ENCODE measurements at places on chromosomes 3 and 15.

- DNase-seq = no peak
Observed at GRCh38 chr15:73028031-73028430, 24.2 kb upstream of the NEO1 start.

GRCh38 chr3:189393598-189393997 is 221.8 kb downstream of the TPRG1 start:
- no peak for DNase-seq

- DNase-seq = no peak
Observed at GRCh38 chr15:81346611-81347010, 22.7 kb upstream of the STARD5 start.

- DNase-seq = no peak
Observed at GRCh38 chr3:183827809-183828537, 2.6 kb upstream of the MAP6D1 start.

- peak; percentile 11 for DNase-seq
Observed at GRCh38 chr3:136577791-136578190, 174.4 kb downstream of the STAG1 start.

DNA sequence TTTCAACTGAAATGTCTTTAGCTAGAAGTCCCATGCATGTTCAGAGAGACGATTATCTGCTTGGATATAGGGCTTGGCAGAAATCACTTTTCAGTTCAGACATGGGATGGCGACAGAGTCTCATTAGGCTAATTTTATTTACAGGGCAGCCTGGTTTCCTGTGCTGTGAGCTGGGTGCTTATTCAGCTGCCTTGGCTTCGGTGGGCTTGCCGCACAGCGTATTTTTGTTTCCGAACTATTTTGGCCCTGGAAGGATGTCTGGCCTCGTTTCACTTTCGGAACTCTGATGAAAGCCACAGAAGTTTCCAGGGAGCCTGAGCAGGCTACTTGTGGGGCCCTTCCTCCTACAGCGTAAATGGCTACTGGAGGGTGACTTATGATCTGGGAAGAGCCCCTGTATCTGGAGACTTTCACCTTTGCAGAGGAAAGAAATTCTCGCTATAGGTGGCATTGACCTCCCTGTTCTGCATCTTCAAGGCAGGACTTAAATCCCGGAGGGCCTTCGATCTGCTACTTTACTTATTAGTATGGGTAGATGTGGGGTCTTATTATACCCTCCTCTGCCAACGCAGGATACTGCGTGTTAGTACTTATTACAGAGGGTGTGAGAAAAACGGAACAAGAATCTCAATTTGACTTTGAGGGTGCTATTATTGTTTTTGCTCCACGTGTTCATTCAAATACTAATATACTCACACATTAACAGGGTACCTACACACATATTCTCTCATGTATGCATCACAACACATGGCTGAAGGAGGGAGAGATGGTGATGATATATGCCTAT is 364.0 kb upstream of the RBMS3 start:
- peak; percentile 45 for DNase-seq

GRCh38 chr3:19711160-19711782 is 222.7 kb downstream of the EFHB start:
- no peak for DNase-seq

- DNase-seq = no peak
Observed at GRCh38 chr15:96184297-96184696, 146.2 kb upstream of the NR2F2 start.

- DNase-seq = no peak
Observed at GRCh38 chr3:193805448-193805847, 212.4 kb downstream of the OPA1 start.

- no peak for DNase-seq
Observed at GRCh38 chr3:10006048-10006761, 19.6 kb upstream of the EMC3 start.

GRCh38 chr3:28669870-28670269 is 321.2 kb upstream of the AZI2 start:
- DNase-seq = no peak

- DNase-seq = peak; percentile 29
Observed at GRCh38 chr15:48337607-48338006, 6.4 kb downstream of the DUT start.
